ENCODE measurements at places on chromosomes 3 and 15. TPM values are rescaled to one million over a fixed set of nuclear protein-coding genes. Genes with fewer than 3 reads are reported as not detected.

The SCAANT1 gene
- total RNA-seq: not detected

The TRIM71 gene
- not detected for total RNA-seq

The BUB1B gene
- total RNA-seq: 8.0 TPM

The FOXL2NB gene
- total RNA-seq: 0.21 TPM

The LHFPL4 gene
- total RNA-seq: not detected

The GABRR3 gene
- total RNA-seq: not detected

DNA sequence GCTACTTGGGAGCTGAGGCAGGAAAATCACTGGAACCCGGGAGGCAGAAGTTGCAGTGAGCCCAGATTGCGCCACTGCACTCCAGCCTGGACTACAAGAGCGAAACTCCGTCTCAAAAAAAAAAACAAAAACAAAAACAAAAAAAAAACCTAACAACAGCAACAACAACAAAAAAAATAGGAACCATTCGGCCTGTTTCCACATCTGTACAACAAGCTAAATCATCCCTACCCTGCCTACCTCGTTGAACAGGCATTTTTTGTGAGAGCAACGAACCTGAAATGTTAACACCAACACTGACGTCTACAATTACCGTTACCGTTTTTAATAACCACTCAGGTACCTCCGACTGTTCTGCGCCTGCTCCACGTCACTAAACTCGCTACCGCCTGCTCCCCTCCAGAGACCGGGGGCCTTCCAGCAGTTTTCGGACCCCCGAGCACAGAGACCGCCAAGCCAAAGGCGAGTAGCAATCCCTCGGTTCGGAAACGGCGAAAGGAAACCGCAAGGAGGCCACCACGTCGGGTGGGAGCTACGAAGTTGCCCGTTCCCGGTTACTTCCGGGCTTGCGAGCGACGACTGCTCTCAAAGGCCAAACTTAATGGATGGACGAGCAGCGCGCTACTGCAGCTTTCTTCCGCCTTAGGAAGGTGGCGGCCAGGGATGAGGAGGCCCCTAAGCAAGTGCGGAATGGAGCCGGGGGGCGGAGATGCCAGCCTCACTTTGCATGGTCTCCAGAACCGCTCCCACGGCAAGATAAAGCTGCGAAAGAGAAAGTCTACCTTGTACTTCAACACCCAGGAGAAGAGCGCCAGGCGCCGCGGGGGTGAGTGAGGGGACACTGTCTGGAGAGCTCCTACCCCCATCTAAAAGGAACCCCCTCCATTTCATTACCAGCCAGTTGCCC lies at the start of the genes PIGB and PIGBOS1:
Gene PIGB (plus strand): TSS at position 635 of the 907 bp plus-strand sequence. CDS start 29 bp downstream, at position 664.
Gene PIGBOS1 (minus strand): TSS at position 536 of the 907 bp plus-strand sequence. CDS start 1,331 bp downstream, outside the sequence.
- no peaks in the 10 kb centered on the region for H3K27me3 ChIP-seq
- peak within 1 kb of the TSS; percentile 100 for H3K27ac ChIP-seq
- peaks cover 7% of the 10 kb centered on the region for H3K36me3 ChIP-seq
- DNase-seq: peak; percentile 92
- peaks cover 32% of the 10 kb centered on the region for H3K4me1 ChIP-seq

- no peaks in the 10 kb centered on the region for H3K4me1 ChIP-seq
- no peak for DNase-seq
- peaks cover 35% of the 10 kb centered on the region for H3K27me3 ChIP-seq
- H3K36me3 ChIP-seq: no peaks in the 10 kb centered on the region
- no peak overlapping the region for H3K27ac ChIP-seq
Measured at GRCh38 chr3:74059301-74059922, 434.7 kb upstream of the PDZRN3 start.

GRCh38 chr3:197030379-197031314 lies 1.0 kb upstream of the MELTF start:
- no peaks in the 10 kb centered on the region for H3K27me3 ChIP-seq
- H3K4me3 ChIP-seq: no peak overlapping the region

DNA sequence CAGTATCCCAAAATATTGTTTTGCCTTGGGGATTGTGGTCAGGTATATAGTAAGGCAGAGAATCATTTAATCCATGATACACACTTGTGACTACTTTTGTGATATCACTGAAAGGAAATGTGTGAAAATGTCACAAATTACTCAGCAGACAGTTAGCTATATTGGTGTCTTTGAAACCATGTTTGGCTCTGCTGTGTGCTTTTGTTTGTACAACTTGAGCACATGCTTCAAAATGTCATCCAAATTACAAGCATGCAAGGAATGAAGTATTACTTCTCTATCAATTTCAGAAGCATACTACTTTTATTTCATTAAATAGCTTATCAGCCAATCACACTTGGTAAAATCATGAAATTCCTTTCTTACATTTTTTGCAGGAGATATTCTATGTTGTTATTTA lies 619.0 kb upstream of the AGTR1 start:
- DNase-seq: no peak
- H3K27ac ChIP-seq: no peak overlapping the region
- H3K36me3 ChIP-seq: no peaks in the 10 kb centered on the region
- no peaks in the 10 kb centered on the region for H3K27me3 ChIP-seq

DNA sequence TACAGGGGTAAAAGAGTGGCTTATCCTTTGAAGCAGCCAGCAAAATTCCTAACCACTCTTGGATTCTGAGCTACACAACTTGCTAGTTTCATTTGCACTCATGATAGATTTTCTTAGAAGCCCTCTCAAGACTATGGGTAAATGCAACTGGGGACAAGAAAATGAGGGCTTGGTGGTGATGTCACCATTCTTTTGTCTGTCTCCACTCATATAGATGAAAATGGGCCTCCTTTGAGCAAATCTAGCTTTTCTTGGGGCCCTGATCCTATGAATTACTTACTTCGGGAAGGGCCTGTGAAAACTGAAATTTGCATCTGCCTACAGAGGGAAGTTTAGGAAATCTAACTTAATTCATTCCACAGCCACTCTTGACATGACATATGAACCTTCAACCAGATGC lies 486.3 kb downstream of the MAGI1 start:
- H3K27ac ChIP-seq: no peak overlapping the region
- no peak for DNase-seq
- H3K4me1 ChIP-seq: no peaks in the 10 kb centered on the region
- H3K27me3 ChIP-seq: no peaks in the 10 kb centered on the region

DNA sequence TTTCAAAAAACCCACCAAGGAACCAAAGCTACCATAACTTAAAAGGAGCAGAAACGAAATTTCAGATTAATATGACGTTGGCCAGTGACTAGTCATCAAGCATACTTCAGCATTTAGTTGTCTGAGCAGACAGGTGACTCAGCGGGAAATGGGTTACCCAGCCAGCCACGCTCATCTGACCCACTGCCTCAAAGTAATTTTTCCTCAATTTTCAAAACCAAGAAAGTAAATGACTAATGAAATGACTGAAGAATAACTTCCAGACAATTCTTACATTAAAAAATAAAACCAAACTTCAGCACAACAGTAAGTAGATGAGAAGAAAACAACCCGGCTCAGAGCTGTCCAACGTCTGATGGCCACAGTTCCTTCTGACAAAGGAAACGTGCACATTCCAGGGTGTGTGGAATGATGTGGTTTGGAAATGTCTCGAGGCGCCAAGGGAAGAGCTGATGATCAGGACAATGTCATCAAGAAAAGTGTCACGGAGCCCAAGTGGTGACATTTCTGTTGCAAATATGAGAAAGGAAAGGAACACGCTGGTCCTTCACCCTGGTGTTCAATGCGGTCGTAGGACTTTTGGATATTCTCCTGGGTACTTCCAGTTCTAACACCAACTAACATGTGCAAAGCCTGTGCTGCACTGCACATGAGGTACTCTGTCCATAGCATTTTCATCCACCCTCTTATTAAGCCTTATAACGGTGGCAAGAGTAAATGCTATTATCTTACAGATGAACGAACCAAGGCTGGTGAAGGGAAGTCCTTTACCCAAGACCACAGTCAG lies 79.1 kb downstream of the FOXP1 start:
- peaks cover 19% of the 10 kb centered on the region for H3K36me3 ChIP-seq
- H3K27me3 ChIP-seq: no peaks in the 10 kb centered on the region
- H3K4me1 ChIP-seq: peaks cover 52% of the 10 kb centered on the region
- H3K27ac ChIP-seq: peak overlapping the region; percentile 96
- peak overlapping the region; percentile 51 for H3K4me3 ChIP-seq

GRCh38 chr3:171227359-171227758 lies 200.8 kb upstream of the SLC2A2 start:
- no peaks in the 10 kb centered on the region for H3K27me3 ChIP-seq
- H3K27ac ChIP-seq: no peak overlapping the region
- H3K36me3 ChIP-seq: peaks cover 5% of the 10 kb centered on the region
- no peak overlapping the region for H3K4me3 ChIP-seq

DNA sequence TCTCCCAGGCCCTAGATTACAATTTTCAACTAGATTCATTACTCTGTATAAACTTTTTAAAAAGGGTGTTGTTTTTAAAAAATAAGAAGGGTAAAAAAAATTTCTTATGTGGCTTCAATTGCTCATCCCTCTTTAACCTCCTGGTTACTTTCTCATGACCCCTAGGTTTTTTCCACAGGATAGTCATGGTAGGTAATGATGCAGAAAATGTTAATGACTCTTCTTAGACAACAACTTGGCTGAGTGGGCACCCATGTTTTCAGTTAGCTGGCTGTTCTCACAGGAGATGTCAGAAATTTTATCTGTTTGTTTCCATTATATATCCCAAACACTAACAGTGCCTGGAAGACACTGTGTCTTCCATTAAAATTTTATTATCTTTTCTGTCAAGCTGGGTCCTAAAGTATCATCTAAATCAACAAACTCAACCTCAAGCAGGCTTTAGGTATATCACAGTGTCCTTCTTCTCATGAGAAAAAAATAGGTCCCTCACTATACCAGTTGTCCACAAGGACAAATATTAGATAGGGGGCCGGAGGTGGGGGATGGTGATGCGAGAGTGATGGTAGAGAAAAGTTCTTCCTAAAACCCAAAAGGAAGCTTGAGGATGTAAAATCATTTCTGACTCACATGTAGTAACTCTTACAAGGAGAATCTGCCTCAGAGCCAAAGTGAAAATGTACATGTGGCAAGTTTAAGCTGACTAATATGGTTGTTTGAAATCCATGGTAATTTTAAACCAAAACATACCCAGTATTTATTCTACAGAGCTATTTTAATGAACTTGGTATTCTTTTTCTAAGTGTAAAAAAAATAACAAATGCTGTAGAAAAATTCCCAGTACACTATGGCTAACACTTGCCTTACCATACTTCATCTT lies 43.3 kb downstream of the PLOD2 start:
- H3K27me3 ChIP-seq: no peaks in the 10 kb centered on the region
- peaks cover 23% of the 10 kb centered on the region for H3K4me1 ChIP-seq
- peak overlapping the region; percentile 95 for H3K27ac ChIP-seq

GRCh38 chr3:180295811-180296210 lies 259.1 kb upstream of the PEX5L start:
- H3K4me3 ChIP-seq: no peak overlapping the region

DNA sequence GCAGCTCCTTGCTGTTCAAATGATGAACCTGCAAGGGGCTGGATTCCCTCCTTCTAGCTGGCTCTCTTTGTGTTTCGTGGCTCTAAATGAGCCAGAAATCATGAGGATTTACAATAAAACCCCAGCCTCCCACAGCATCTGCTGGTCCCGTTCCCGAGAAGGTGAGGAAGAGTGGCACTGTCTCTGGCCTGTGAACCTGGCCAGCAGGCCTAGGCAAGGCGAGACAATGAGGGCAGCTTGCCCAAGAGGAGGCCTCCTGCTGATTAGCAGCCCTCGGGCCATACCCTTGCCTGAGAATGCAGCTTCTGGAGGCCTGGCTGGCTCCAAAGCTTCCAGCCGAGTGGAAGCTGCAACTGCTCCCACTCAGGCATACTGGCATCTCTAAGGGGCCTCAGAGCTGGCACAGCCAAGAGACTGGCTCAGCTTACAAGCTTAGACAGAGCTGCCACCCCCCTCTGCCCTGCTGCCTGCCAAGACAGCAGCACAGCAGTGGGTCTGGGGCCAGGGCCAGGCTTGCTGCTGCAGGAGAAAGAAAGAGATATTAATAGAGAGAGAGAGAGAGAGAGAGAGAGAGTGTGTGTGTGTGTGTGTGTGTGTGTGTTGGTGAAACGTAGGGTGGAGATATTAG lies 76.5 kb downstream of the HMG20A start:
- H3K36me3 ChIP-seq: peaks cover 3% of the 10 kb centered on the region
- peak; percentile 94 for DNase-seq
- H3K27ac ChIP-seq: peak overlapping the region; percentile 95
- H3K4me3 ChIP-seq: peak overlapping the region; percentile 63
- peaks cover 82% of the 10 kb centered on the region for H3K4me1 ChIP-seq

DNA sequence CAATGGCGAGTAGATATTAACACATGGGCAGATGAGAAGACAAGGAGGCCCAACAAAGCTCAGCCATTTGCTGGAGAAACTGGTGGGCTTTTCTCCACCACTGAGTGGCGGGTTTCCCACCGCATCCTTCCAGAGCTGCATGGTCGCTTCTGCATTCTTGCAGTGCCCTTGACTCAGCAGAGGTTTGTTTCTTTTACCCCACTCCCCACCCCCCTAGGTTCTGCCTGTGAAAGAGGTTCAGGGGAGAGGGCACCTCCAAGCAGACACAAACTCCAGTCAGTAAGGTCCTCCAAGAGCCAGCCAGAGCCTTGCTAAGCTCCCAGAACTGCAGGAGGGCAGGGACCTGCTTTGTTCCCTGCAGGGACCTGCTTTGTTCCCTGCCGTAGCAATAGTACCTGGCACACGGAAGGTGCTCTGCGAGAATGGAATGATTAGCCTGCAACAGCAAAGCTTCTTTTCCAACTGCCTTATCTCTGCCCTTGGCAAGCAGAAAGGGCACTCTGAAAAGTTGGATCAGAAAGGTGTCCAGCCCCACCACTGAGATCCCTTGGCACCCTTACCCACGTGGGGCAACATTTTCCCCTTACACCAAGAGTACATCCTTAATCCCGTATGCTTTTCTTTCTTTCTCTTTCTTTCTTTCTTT lies 1.4 kb downstream of the PAQR5 start:
- H3K27me3 ChIP-seq: peaks cover 5% of the 10 kb centered on the region
- H3K4me1 ChIP-seq: peaks cover 19% of the 10 kb centered on the region
- H3K4me3 ChIP-seq: no peak overlapping the region
- DNase-seq: no peak

- no peaks in the 10 kb centered on the region for H3K36me3 ChIP-seq
- H3K4me3 ChIP-seq: no peak overlapping the region
- no peak for DNase-seq
- no peaks in the 10 kb centered on the region for H3K4me1 ChIP-seq
Measured at GRCh38 chr3:42276141-42277132, 10.5 kb upstream of the CCK start.
